ENCODE measurements at places on chromosomes 5 and 9.

- DNase-seq, result no peak
Measured at GRCh38 chr5:14445013-14445412, 136.6 kb upstream of the OTULINL start.

GRCh38 chr5:39816156-39816845, 391.5 kb upstream of the DAB2 start:
- DNase-seq, result no peak

GRCh38 chr9:21904371-21904770, 89.8 kb downstream of the CDKN2A start:
- DNase-seq, result no peak

- DNase-seq, result no peak
Measured at GRCh38 chr5:132474131-132474723, 16.3 kb downstream of the IRF1 start.

GRCh38 chr5:124297826-124298225, 448.6 kb downstream of the ZNF608 start:
- DNase-seq, result no peak

DNA sequence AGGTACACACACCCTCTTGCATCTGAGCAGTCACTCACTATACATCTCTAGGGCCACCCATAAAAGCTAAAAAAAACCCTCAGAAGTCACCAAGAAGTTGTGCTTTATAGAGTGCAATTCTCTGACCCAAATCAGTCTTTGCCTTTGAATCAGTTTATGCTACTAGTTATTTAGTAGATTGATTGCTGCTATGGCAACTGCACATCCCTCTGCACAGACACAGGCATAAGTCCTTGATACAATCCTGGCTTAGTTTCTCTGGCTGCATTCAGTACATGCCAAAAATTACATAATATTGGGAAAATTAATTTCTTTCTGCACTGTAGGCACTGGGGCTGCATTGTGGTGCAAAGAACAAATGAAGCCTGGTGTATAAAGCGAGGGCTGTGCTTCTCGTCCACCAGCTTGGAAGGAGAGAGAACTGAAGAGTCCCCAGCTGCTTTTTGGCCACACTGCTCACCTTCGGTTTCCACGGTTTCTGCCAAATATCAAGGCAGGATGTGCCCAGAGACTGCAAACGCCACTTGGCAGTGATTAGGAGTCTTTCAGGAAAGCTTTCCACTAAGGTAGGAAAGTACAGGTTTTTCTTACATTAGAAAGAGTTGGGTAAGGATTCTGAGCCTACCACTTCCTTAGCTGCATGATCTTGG, 258.4 kb downstream of the ELAVL2 start:
- no peak for DNase-seq

GRCh38 chr5:78472469-78473106, 112.2 kb downstream of the SCAMP1 start:
- DNase-seq, result peak; percentile 31

DNA sequence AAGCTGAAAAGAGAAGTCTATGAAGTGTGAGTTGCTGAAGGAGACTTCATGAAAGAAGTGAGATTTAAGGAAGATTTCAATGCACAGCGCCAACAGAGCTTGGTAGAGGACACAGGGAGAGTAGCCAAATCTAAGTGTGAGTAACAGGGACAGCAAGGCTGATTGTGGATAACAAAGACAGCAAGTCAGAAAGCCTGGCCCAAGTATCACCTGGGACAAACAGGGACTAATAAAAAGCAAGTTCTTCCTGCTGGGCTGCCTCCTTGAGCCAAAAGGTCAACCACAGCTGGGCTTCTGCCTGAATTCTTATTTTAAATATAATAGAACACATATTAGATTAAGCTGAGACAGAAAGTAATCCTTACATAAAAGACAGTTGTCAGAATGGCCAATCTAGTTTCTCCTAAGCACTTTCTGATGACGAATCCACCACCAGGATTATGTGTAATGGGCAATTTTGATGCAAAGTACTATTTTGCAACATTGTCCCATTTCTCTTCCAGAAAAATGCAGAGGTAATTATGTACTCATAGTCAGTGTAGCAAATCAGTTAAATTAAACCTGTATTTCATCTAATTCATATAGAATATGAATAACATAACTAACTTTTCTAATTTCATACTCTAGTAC, 73.8 kb downstream of the MAPKAP1 start:
- no peak for DNase-seq

GRCh38 chr5:128966846-128967245, 1.6 kb downstream of the SLC27A6 start:
- DNase-seq, result no peak

DNA sequence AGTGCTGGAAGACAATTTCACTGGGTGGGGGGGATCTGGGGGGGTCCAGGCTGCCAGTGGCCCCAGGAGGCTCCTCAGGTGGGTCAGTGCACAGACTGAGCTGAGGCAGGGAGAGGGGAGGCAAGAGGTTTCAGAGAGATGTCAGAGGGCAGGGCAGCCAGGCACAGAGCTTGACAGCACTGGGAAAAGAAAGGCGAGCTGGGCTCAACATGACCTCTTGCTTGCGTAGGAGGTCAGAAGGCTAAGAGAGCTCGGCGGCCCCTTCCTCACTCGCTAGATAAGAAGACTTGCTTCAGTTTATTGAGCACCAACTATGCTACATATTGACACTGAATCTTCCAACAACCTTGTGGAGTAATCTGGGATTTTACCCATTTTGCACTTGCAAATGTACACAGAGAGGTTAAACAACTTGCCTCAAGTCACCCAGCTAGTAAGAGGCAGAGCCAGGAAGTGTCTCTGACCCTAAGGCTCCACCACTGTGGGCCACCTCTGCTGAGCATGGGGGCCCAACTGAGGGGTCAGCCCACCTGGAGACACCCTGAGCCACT, 3.5 kb downstream of the PDLIM7 start:
- DNase-seq, result no peak

GRCh38 chr5:38202741-38203140, 55.6 kb upstream of the EGFLAM start:
- DNase-seq, result no peak

- DNase-seq, result no peak
Measured at GRCh38 chr5:103128202-103128601, 8.1 kb downstream of the PPIP5K2 start.

DNA sequence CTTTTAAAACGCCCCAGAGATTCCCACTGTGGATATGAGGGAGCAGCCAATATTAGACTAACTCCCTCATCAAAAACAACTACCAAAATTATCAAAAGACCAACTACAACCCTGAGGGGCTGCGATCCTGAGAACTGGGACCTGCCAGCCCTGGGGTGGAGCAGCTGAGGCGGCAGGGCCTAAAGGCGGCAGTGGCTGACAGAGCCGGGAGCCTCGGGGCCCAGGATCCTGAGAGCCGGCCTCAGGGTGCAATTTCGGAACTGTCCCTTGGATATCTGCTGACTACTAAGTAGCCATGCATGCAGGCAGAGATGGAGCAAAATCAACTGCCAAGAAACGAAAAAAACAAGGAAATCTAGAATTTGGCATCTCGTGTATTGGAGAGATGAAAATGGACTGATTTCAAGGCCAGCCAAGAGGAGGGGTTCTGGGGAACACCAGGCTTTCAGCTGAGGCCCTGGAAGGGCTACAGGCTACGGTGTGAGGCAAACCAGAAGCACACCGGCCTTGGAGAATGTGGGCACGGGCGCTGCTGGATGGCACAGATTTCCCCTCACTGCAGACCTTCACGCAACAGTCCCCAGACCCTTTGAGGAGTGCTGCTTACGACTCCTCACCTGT, 63.6 kb upstream of the UBAC1 start:
- peak; percentile 46 for DNase-seq

DNA sequence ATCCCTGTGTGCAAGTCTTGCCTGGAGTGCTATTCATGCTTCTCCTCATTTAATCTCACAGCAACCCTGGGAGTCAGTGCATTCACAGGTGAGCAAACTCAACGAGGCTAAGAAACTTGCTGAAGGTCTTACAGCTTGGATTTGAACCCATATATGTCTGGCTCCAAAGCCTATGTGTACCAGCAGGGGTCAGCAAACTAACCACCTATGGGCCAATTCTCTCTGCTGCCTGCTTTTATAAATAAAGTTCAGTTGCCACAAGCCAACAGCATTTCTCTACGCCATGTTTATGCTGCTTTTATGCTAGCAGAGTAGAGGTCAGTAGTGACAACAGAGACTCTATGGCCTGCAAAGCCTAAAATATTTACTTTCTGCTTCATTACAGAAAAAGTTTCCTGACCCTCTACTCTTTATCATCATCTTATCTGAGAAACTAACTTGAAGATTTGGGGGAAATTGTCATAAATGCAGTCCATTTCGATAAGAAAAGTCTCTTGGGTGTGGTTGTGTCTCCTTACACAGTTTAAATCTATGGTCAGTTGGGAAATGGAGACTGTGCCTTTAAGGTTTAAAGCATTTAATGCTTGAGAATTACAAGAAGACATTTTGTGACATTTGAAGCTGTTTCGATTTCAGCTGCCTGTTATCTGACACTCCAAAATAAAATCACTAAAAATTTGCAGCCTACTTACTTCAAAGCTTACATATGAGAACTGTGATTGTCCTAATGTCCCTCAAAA, 137.7 kb downstream of the PRELID2 start:
- DNase-seq, result peak; percentile 8

DNA sequence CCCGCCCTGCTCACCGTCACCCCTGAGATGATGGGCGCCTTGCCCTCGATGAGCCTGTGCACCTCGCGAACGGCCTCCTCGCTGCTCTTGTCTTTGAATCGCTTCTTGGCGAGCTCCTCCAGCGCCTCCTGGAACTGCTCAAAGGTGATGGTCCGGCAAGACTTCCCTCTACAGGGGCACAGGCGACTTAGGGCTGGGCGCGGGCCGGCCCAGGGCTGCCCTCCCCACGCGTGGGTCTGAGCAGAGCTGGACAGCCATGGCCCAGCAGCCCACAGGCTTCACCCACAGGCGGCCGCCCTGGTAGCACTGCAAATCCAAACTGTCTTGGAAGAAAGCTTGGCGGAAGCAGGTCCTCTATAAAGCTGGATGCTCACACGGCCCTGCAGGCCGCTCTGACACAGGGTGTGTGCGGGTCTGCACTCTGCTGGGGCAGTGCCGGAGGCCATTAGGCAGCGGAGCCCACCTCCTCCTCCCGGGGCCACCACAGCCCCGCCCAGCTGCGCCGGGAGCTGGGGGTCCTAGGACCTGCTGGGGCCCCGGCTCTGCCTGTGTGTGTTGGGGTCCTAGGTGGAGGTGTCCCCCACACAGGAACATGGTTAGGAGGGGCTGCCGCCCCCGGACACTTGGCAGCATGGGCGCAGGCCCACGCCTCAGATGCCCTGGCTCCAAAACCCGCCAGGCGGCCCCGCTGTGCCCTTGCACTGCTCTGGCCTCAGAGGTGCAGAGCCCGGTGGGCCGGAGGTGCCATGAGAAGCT, 27.0 kb downstream of the TPPP start:
- DNase-seq, result no peak

DNA sequence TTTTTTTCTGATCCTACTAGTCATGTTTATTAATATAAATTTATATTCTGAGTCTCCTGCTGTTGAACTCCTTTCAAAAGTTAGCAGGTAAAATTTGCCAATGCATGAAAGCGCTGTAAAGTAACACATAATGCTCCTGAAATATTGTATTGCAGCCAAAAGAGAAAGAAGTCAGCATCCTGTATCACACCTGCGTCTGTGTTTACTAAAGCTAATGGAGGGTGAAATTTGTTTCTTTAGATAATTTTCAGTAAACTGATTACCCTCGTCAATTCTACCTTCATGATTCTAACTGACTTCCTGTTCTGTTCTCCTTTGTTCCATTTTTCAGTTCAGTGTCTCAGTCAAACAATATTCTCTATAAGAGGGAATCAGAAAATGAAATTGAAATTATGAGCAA, 415.4 kb downstream of the CDH9 start:
- no peak for DNase-seq

DNA sequence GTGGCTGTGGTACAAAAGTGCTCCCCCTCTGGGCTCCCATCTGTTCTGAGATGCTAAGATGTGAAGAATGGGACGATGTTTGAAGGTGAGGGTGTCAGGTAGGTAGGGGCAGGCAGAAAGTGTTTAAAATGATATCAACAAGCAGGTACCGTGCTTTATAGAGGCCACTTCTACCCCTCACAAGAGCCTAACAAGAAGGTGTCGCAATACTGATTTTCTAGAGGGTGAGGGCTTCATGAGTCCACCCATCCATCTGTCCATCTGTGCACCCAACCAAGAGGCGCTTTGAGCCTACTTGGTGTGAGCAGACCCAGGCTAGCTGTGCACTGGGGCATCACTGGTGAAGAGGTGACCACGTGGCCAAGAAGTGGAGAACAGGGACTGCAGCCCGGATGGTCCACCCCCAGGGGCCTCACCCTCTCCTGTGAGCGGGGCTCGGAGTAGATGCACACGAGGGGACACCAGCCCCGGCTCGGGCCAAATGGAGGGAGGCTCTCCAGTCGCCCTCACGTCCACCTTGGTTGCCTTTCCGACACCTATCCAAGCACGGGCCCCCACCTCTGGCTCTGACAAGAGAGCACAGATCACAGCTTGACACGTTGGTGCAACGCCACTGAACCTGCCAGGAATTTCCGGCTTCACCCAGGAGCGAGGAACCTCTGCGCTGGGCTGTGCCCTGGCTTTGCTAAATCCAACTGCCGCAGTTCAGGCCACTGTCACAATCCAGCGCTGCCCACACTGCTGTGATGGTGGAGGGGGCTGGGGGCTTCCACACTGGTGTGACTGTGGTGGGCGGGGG, 34.5 kb downstream of the CRB2 start:
- DNase-seq, result no peak

Data from globus pallidus (tissue), 1 donor.